ENCODE measurements at places on chromosomes 7 and 10.

DNA sequence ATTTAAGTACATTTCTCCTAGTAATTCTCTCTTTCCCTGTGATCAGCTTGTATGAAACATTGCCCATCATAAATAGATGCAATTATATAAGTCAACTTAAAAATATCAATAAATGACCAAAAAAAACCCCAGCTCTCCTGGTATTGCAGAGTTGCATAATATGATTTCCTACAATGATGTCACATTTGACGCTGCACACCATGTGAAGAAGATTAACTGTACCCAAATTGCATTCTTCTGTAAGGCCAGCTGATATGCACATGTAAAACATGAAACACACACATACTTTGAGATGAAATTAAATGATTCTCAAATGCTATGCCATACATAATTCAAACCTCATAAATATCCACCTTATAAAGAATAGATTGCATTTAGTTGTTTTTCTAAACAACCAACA lies 115.5 kb downstream of the AGMO start:
- DNase-seq, result no peak

DNA sequence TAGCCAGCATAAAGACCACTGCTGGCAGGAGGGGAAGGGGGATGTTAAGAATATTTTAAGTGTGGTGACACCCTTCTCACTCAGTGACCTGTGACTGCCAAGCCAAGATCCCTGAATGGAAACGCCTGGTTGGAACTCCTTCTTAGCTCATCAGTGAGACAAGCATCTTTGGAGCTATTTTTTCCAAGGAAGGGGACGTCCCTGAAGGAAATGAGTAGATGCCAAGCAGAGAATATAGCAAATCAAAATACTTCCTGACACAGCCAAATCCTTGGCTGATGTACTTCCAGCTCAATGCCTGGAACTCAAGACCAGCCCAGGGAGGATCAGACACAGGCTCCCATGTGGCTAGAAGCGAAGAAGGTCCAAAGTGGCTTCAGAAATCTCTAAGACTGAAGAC lies 82.2 kb downstream of the SORBS1 start:
- DNase-seq, result no peak

GRCh38 chr7:1284743-1285458 lies 52.2 kb downstream of the UNCX start:
- DNase-seq, result no peak

DNA sequence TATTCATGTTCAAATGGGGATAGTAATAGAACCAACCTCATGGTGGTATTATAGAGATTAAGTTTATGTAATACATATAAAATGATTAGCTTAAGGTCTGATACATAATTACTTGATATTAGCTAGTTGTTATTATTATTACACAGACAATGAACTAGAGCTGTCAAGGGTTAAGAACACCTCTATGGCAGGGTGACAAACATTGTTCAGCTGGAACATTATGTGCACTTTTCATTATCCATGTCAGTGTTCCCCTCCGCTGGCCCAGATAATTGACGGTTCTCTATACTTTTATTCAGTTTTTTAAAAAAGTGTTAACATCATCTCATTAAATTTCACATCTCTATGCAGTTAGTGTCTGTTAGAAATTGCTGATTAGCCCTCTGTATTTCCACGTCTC lies 142.1 kb downstream of the CDK14 start:
- no peak for DNase-seq

- DNase-seq, result no peak
Measured at GRCh38 chr10:76209135-76209534, 777.7 kb downstream of the LRMDA start.

- no peak for DNase-seq
Measured at GRCh38 chr10:116169782-116170445, 103.1 kb downstream of the GFRA1 start.

DNA sequence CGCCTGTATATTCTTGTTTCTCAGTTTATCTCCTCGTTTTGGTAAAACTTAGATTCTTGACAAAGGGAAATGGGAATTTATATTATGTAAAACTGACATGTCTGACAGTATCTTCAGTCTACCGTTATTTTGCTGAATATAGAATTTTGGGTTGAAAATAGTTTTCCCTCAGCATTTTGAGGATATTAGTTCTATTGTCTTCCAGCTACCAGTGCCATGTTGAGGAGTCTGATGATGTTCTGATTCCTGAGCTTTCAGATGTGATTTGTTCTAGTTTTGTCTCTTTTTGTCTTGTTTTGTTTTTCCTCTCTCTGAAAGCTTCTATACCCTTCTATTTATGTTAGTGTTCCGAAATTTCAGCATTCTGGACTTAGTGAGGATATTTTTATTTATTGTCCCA lies 8.0 kb upstream of the PRKAR2B start:
- DNase-seq, result no peak

- no peak for DNase-seq
Measured at GRCh38 chr10:117784776-117785175, 242.2 kb downstream of the EMX2 start.

DNA sequence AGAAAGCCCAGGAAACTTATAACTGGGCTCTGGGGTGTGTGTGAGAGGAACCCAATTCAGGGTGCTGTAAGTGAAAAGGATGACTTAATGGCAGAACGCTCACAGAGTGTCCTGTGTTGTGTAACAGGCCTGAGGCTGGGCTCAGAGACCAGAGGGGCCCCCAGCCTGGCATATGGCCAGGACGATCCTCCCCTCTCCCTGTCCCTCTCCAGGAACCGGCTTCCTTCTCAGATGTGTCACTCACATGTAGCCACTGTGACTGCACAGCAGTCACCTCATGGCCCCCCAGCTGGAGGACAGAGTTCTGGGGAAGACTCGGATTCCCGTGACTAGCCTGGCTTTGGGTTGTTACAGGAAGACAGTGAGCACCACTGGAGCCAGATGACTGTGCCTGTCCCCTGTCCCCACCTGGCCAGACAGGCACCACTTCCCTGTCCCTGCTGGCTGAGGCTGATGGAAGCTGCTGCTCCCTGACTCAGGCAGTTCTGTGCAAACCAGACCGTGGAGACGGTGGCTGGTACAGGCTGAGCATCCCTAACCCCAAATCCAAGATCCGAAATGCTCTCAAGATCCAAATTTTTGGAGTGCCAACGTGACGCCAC lies 220.5 kb downstream of the MLLT10 start:
- no peak for DNase-seq

- DNase-seq, result no peak
Measured at GRCh38 chr10:6008497-6009142, 31.3 kb upstream of the IL15RA start.

- DNase-seq, result no peak
Measured at GRCh38 chr7:80134536-80135308, at the start of gene GNAI1. Gene GNAI1 (plus strand): TSS chr7:80134831. CDS start chr7:80135161, 330 bp downstream.

Measured in stimulated activated CD4-positive, alpha-beta T cell treated with anti-CD3 and anti-CD28 coated beads, Interleukin-1b, Interleukin-23, amount 100 ng/mL, for 1 hour (primary cell).